ENCODE measurements at places on chromosomes 2 and 18.

DNA sequence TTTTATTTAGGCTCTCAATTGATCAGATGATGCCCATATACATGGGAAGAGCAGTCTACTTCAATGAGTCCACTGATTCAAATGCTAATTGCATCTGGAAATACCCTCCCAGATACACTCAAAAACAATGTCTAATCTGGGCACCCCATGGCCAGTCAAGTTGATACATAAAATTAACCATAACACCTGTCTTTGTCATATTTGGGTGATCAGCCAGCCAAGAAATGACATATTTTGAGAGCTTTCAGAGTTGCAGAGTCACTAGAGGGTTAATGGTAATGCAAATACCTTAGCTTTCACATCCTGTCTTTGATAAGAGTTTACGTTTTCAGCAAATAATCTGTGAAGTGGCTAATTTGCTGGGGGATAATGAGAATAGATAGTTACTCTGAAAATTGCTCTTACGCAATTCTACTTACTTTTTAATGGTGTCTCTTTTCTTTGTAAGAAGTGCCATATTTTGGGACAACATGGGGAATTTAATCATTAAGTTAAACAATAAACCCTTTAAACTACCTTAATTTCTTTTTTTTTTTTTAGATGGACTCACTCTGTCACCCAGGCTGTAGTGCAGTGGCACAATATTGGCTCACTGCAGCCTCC, 49.1 kb downstream of the CCDC195 start:
- DNase-seq, result no peak

- no peak for DNase-seq
Observed at GRCh38 chr2:108260773-108261172, 21.0 kb downstream of the SULT1C3 start.

GRCh38 chr2:6937157-6937556, 19.9 kb downstream of the RNF144A start:
- DNase-seq, result no peak

- no peak for DNase-seq
Observed at GRCh38 chr18:34153711-34154110, 71.0 kb downstream of the NOL4 start.

DNA sequence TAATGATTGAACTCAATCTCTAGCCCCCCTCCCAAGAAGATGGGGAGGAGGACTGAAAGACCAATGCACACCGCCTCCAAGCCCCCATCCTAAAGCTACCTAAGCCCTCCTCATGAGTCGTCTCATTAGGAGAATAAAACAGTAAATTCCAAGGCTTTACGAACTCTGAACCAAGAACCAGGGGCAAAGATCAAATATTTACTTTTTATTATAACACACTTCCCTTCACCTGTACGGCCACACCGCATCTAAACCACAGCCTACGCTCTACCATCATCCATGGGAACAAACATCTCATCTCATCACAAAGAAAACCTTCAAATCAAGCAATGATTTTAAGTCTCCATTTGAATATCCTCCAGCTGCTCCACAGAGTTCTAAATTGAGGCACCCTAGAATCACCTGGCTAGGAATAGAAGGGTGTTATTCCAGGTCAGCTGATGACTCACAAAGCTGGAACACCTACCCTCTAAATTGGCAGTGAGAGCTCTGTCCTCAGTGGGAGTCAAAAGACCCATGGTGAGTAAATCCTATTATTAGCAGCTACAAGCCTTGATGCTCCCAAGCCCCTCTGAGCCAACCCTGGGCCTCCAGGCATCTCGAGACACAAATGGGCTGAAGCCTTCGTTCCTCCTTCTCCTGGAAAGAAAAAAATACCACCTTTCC, 45.6 kb upstream of the BZW1 start:
- DNase-seq, result no peak

- no peak for DNase-seq
Observed at GRCh38 chr2:123906361-123906760, 118.7 kb upstream of the CNTNAP5 start.

- DNase-seq, result no peak
Observed at GRCh38 chr2:36561237-36561944, 36.6 kb downstream of the FEZ2 start.

- DNase-seq, result no peak
Observed at GRCh38 chr18:70219688-70220087, 14.2 kb upstream of the RTTN start.

- no peak for DNase-seq
Observed at GRCh38 chr2:188629753-188630527, 338.3 kb downstream of the GULP1 start.

DNA sequence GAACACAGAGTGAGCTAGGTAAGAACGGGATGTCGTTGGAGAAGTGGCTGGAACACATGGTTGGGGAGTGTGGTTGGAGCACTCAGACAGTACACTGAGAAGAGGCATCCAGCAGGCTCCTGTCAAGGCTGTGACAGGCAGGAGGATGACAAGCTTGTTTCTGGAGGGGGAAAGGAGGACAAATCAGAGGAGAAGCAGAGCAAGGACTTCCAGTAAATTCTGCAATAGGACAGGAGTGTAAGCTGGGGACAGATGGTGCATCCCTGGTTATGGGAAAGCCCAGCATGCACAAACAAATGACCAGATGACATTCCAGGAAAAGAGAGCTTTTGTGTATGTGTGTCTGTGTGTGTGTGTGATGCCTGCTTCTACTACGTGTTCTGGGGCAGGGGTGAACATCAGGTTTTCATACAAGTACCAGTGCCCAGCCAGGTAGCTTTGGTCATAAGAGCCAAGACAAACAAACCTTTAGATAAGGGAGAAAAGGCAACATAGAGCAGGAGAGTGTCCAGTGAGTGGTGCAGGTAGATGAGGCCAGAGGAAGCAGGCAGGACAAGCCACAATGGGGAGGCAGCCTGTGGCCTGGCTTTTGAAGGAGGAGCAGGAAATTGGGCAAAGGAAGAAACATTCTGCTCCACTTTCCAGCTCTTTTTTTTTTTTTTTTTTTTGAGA, 32.1 kb upstream of the MAPK4 start:
- DNase-seq, result no peak

DNA sequence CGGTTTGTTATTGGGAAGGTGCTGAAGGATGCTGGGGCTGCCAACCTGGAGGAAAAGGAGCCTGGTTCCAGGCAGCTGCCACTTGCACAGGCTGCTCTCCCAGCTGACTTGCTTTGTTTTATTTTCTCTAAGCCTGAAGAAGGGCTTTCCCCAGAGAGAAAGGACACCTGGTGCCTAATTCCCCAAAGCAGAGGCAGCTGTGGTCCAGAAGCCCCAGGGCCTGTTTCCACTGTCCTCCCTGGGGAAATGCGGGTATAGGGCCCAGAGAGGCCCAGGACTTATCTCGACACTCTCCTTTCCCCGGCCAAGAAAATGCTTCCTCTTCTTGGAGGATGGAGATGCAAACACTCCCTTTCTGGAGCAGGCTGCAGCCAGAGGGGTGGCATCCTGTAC, 30.1 kb downstream of the INO80C start:
- no peak for DNase-seq

DNA sequence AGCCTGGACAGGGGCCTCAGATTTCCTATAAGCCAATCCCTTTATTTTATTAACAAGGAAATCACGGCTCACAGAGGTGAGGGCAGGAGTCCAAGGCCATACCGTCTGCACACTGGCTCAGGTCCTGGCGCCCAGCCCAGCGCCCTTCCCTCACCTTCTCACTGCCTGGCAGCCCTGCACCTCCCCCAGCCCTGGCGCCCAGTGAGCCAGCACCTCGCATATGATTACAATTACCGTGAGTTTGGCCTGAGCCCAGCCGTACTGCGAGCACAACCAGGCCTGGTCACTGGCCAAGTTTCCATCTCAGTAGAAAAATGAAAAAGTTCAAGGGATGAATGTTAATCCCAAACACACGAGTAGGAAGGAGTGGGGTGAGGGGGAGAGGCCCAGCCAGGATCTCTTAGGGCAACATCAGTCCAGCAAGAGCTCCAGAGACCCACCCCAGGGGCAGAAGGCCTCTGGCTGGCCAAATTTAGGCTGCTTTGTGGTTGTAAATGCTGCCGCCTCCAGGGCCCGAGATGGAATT, 68.4 kb downstream of the MCFD2 start:
- no peak for DNase-seq

DNA sequence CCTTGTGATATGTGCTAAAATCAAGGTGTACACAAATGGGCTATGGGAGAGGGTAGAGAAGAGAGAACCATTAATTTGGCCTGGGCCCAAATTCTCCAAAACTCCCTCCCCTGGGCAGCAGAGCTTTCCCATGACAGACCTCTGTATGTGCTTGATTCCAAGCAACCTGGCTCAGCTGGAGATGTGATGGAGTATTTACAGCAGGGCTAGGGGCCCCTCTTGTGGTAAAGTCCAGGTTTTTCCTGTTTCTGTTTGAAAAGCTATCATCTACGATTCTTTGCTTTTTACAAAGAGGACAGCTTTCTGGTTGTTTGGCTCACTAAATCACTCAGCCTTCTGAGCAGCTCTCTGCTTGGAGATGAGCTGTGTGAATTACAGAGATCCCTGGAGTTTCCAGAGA, 40.3 kb downstream of the KCNS3 start:
- DNase-seq, result no peak

- no peak for DNase-seq
Observed at GRCh38 chr2:219951099-219951498, 323.7 kb downstream of the SLC4A3 start.

DNA sequence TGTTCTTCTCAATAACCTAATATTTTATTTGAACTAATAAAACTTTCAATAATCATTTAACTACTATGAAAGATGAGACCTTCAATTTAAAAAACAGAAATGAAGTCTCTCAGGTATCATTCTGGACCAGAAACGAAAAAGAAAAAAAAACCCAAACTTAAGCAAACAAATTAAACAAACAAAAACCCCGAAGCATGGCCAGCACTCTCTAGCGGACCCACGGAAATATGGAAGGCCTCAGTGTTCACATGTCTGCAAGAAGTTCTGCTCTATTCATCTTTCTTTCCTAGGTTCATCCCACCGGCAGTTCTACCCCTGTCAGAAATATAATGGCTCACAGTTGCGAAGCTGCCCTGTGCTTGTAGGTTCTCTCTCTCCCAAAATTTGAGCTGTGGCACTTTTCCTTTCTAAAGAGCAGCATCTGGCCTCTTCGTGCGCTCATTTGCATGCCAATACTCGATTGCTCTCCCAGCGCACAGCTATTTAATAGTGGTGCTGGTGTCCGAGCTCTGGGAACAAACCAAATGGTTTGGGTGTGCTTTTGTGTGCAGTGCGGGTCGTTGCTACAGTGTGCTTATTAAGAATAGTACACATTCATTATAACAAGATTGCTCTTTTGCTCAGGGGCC, 129.0 kb upstream of the ZEB2 start:
- DNase-seq, result no peak

DNA sequence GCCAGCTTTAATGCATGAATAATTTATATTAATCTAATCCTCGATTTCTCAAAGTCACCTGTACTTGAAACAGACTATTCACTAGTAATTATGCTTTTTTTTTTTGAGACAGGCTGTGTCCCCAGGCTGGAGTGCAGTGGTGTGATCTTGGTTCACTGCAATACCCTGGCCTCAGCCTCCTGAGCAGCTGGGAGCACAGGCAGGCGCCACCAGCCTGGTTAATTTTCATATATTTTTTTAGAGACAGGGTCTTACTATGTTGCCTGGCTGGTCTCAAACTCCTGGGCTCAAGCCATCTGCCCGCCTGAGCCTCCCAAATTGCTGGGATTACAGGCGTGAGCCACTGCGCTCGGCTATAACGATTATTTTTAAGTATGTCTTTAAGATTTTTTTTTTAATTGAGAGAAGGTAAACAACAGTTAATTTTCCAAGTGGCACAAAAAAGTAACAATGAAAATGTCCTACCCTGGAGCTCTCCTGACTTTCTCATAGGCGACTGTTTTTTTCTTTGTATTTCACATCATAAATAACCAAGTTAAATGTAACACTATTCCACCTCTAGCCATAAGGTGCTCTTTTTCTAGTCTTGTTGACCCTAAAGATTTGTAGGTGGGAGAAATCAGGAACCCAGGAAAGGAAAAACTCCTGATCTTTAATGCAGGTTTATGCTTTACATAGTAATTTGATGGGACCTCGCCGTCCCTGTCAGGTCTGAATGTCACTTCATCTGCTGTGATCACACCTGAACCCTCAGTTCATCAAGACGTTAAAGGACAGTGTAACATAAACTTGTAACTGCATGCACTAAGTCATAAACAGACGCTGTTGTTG, 1.3 kb upstream of the ANKRD12 start:
- DNase-seq, result no peak

GRCh38 chr2:145985517-145985916, 1465.6 kb upstream of the ZEB2 start:
- DNase-seq, result no peak

- no peak for DNase-seq
Observed at GRCh38 chr2:238915596-238915995, 67.7 kb downstream of the TWIST2 start.

- no peak for DNase-seq
Observed at GRCh38 chr2:234940527-234940926, 11.3 kb upstream of the SH3BP4 start.

GRCh38 chr2:190636361-190636760, 12.5 kb upstream of the NAB1 start:
- DNase-seq, result no peak

DNA sequence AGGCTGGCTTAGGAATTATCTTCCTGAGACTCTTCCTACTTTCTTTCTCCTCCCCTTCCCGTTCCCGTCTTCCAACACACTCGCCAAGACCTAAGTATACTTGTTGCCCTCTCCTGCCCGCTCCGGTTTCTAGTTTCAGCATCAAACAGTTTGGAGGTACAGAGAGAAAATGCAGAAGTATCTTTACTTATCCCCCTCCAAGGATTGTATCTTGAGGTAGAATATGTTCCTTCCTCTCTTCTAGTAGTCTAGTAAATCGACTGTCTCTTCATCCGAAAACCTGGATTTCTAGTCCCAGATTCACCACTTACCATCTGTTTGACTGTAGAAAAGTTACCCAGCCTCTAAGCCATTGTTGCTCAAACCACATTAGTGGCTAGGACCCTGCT, 755 bp downstream of the EIF4E2 start:
- peak; percentile 20 for DNase-seq

GRCh38 chr2:78263571-78263970, 741.4 kb upstream of the LRRTM4 start:
- DNase-seq, result no peak

DNA sequence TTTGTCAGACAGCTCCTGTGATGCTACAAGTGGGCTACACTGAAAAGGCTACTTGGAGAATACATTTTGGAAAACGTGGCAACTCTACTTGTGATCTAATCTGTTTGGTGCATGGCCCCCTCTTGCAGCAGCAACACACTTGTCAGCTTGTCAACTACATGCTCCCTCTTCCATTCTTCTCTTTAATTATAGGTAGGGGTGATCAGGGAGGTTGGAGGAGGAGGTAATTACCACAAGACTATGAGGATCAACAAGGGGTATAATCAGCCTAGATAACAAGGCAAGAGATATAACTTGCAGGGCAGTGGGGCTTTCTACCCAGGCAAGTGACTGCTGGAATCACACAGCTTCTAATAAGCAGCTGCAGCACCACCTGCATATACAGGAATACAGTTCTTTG, 104.9 kb downstream of the ACVR1 start:
- DNase-seq, result no peak

GRCh38 chr2:156342254-156343095, 10.0 kb upstream of the NR4A2 start:
- peak; percentile 74 for DNase-seq

DNA sequence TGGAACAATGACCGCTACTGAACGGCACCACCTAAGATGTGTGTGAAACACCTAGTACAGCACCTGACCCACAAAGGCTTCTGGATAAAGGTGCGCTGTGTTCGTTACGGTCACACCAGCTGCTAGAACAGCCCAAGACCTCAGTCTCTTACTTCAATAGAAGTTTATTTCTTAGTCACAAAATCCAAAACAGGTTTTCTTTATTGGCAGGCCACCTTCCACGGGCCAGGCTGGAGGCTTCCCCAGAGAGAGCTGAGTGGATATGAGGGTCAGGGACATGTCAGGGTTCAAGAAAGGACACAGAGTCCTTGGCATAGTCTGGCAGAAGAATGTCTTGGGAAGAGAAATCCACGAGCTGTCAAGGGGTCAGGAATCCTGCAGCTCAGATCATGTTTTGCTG, 92.2 kb downstream of the COL6A3 start:
- DNase-seq, result no peak

Measured in bone marrow (tissue), 2 donors.